ENCODE measurements at places on chromosomes 2 and 18.
A peak's percentile ranks its signal among the peaks of the same experiment; 100 is the strongest.

GRCh38 chr2:17539611-17540092 lies 844 bp upstream of the VSNL1 start:
- peak; percentile 26 for DNase-seq

GRCh38 chr2:128314348-128315121 lies 4.1 kb downstream of the HS6ST1 start:
- no peak for DNase-seq

- no peak for DNase-seq
Observed at GRCh38 chr2:152448606-152449005, 113.6 kb downstream of the FMNL2 start.

DNA sequence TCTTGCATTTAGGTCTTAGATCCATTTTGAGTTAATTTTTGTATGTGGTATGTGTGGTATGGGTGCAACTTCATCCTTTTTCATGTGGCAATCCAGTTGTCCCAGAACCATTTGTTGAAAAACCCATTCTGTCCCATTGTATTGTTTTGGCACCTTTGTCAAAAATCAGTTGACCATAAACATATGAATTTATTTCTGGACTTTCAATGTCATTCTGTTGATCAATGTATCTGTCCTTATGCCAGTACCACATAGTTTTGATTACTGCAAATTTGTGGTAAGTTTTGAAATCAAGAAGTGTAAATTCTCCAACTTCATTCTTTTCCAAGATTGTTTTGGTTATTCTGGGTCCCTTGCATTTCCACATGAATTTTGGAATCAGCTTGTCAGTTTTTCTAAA lies 16.6 kb upstream of the ZNF396 start:
- DNase-seq, result no peak

- DNase-seq, result peak; percentile 69
Observed at GRCh38 chr18:28178720-28179119, 1.8 kb upstream of the CDH2 start.

GRCh38 chr2:98568161-98568956 lies 40.0 kb downstream of the COA5 start:
- peak; percentile 36 for DNase-seq

DNA sequence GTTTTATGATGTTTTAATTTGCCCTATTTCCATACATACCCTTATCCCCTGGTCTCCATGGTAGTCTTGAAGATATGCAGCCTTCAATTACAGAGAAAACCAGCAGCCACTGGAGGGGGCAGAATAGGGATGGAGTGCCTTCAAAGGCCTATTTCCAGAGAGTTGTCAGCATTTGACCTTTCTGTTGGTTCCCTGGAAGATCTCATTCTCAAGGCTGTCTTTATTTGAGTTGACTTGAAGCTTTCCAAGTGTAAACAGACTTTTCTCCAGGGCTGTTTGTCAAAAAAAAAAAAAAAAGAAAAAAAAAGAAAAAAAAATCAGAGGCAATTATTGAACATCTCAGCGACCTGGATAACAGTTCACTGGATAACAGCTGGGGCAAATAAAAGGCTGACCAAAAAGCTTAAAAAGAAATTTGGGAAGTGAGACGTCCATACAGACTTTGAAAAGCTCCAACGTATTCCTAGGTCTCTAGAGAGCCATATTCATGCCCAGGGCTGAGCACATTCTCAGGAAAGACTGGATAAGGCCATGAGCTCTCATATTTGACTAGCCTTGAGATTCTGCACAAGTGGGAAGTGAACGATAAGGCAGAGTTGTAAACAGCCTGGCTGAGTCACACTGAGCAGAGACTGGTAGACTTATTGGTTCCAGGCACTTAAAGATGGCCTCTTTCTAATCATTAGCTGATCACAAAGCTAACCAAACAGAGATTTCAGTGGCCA lies 126.6 kb downstream of the VAPA start:
- peak; percentile 87 for DNase-seq

GRCh38 chr2:239239607-239240413 lies 161.0 kb downstream of the HDAC4 start:
- peak; percentile 36 for DNase-seq

DNA sequence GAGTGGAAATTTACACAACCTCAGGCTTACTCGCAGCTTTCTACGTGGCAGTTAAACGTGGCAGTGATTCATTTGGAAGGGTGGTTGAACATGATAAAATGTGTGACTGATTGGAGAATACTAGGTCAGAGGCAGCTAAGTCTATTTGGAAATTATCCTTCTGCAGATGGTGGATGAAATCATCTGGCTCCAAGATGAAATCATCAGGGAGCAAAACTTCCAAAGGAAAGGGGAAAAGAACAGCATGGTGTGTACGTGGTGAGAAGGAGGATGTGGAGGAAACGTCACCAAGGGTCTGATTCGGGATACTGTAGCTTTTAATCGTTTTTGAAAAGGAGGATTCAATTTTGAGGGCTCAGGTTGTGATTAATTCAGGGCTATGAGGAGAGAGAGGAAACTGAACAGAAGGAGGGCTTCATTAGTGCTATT lies 47.9 kb downstream of the COL3A1 start:
- DNase-seq, result peak; percentile 94

Data from cardiac fibroblast (primary cell).